Purkinje cell (primary cell): ENCODE measurements at places on chromosomes 4 and X. TPM values are rescaled to one million over a fixed set of nuclear protein-coding genes. Genes with fewer than 3 reads are reported as not detected.

Gene HOPX
- polyA plus RNA-seq = 511 and 644 TPM in 2 replicates

Gene ADH1C
- polyA plus RNA-seq = not detected in 2 replicates

Gene HHIP
- polyA plus RNA-seq = 1.1 and 2.2 TPM in 2 replicates

Gene SPANXD
- polyA plus RNA-seq = not detected in 2 replicates

Gene ARL9
- polyA plus RNA-seq = 61.4 and 65.9 TPM in 2 replicates

Gene ASMT
- polyA plus RNA-seq = not detected in 2 replicates

Gene TSPAN7
- 623 and 918 TPM in 2 replicates for polyA plus RNA-seq

Gene CYTL1
- not detected in 2 replicates for polyA plus RNA-seq
